Esophagus muscularis mucosa (tissue), 4 donors: ENCODE measurements at places on chromosomes 16 and 17. TPM values are rescaled to one million over a fixed set of nuclear protein-coding genes. Genes with fewer than 3 reads are reported as not detected.

Gene KLHL10
- 2.7 TPM for total RNA-seq

Gene IGFBP4
- 444 TPM for total RNA-seq

Gene KRTAP4-6
- total RNA-seq, result not detected

Gene FTSJ3
- total RNA-seq, result 72.4 TPM

Gene PARN
- total RNA-seq, result 34.5 TPM

Gene FBXL16
- 1.2 TPM for total RNA-seq

Gene SLC26A11
- 13.8 TPM for total RNA-seq

Gene TELO2
- 22.4 TPM for total RNA-seq

Gene SALL1
- not detected for total RNA-seq

Gene SHISA9
- 3.6 TPM for total RNA-seq

Gene UQCRC2
- total RNA-seq, result 175 TPM

Gene CNTROB
- total RNA-seq, result 18.5 TPM

Gene SCN4A
- total RNA-seq, result 0.71 TPM

GRCh38 chr17:75228847-75229246, 23.4 kb downstream of the NUP85 start:
- no peak for DNase-seq

DNA sequence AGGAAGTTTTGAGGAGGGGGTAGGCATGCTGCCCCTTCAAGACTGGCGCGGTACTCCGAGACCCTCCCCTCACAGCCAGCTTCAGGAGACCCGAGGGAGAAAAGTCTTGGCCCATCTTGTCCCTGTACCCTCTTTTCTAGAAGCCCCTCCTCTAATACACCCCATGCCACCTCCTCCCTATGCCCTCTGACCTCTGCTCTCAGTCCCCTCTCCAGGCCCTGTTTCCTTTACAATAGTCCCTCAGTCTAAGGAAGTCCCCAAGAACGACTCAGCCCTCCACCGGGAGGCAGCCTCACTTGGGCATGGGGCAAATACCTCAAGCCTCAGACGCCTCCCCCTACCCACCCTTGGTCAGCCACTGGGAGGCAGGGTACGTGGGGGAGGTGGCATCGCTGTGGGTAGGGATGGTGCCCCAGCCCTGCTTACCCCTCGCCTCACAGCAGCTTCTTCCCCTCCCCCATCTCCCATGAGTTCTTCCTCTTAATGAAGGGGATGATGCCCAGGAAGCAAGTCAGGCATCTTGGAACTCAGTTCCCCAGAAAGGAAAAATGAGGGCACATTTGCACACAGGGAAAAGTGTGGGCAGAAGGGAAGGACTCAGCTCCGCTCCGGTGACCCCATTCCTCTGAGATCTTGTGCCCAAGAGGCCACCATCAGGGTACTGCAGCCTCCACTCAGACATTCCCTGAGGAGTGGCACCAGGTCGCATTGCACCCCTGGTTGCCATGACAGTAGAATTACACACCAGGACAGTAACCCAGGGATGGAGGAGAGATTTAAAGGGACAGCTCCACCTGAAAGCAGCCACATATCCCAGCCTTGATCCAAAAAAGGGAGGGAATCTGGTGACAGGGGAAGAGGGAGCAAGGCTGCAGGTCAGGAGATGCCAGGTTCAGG, 6.2 kb downstream of the MPP2 start:
- DNase-seq, result no peak

DNA sequence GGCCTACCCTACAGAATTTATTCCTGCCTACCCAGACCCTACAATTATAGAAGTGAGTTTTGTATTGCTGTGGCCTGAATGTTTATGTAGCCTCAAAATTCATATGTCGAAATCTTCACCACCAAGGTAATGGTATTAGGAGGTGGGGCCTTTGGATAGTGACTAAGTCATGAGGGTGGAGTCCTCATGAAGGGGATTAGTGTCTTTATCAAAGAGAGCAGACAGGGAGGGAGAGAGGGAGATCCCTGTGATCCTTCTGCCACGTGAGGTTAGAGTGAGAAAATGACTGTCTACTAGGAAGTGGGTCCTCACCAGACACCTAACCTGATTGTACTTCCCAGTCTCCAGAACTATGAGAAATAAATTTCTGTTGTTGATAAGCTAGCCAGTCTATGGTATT, 981 bp upstream of the DUXB start:
- DNase-seq, result no peak

GRCh38 chr17:59874376-59874775, 18.4 kb downstream of the TUBD1 start:
- DNase-seq, result no peak

GRCh38 chr17:72175787-72176515, 55.1 kb downstream of the SOX9 start:
- DNase-seq, result no peak

- no peak for DNase-seq
These were observed 47.9 kb downstream of the IQCK start for GRCh38 chr16:19765860-19766553.

DNA sequence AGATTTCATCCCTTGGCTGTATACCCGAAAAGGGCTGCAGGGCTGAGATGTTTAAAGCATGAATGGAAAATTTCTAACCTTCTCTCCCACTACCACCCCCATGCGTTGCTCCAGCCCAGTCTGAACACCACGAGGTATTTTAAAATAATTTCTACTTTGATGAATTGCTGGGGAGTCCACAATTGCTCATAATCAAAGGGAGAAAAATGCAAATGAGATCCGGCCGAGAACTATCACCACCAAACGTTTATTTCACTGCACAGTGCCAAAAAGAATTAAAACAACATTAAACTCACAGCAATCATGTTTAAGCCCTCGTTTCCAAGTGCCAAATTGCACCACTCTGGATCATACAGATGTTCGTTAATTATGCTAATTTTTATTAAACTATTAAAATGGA, 36.7 kb downstream of the SNX11 start:
- no peak for DNase-seq

GRCh38 chr17:12313786-12314185, 293.1 kb downstream of the MAP2K4 start:
- no peak for DNase-seq

DNA sequence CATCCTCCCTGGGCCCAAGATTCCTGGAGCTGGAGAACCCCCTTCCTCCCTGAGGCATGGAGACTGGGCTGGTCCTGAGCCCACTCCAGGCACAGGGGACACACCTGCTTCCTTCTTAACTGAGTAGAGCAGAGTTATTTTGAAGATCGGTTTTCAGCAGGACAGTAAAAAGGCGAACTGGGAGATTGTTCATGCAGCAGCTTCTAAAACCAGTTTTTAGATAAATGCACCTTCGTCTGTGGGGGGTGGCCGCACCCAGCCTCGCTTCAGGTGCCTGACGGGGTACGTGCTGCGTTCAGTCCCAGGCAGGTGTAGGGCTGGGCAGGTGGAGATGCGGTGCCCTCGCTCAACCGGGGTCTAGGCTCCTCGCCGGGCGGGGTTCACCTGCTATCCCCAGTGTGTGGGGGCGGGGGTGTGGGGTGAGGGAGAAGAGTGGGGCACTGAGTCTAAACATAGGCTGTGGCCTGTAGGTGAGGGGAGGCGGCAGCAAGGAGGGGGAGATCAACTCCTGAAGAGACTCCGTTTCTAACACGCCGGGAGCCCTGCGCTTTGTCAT, 69.5 kb downstream of the JPH3 start:
- DNase-seq, result no peak

GRCh38 chr16:88983771-88984687, 7.0 kb upstream of the CBFA2T3 start:
- DNase-seq, result no peak

DNA sequence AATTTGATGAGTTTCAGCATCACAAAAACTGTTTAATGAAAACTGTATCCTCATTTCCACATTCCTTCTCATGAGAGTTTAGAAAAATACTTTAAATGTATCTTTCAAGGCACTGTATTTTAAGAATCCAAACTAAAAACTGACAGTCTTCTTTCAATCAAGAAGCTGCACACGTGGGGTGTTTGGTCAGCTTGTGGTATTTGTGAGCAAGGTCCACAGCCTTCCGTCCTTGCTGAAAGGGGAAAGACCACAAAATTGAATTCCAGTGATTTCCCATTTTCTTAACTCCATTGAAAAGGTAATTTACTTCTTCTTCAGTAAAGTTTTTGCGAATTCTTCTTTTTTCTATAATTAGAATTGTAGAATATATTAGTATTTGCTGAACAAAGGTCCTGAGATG, 3.4 kb upstream of the DYNC1LI2 start:
- no peak for DNase-seq

DNA sequence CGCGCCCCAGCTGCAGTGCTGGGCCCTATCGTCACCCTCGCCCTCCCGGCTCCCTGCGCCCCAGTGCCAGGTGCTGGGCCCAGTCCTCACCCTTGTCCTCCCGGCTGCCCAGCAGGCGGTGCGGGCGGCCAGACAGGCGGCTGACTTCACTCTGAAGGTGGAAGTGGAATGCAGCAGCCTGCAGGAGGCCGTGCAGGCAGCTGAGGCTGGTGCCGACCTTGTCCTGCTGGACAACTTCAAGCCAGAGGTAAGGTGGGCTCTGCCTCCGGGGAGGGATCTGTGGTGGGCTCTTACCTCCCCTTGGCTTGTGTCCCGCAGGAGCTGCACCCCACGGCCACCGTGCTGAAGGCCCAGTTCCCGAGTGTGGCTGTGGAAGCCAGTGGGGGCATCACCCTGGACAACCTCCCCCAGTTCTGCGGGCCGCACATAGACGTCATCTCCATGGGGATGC, 17.9 kb downstream of the QPRT start:
- no peak for DNase-seq

DNA sequence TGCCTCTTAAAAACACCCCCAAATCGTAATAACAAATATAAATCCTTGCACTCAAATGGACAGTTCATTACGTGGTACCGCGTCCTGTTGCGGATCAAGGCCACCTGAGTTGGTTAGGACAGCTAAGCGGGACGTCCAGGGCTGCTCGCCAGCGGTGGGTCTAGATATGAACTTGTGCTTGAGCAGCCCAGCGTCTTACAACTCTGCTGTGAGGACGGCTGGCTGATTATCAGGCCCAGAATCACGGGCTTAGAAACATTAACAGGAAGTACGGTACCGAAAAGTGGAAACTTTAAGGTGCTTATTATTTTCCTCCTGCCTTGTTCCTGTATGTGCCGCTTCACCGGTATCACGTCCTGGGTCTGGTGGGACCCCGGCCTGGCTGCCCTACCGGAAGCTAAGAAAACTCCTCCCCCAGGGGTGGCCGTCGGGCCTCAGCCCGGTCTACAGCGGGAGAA, 832 bp upstream of the SRRM2 start:
- no peak for DNase-seq

- DNase-seq, result no peak
These were observed 71.3 kb upstream of the BCAR1 start for GRCh38 chr16:75322740-75323139.

DNA sequence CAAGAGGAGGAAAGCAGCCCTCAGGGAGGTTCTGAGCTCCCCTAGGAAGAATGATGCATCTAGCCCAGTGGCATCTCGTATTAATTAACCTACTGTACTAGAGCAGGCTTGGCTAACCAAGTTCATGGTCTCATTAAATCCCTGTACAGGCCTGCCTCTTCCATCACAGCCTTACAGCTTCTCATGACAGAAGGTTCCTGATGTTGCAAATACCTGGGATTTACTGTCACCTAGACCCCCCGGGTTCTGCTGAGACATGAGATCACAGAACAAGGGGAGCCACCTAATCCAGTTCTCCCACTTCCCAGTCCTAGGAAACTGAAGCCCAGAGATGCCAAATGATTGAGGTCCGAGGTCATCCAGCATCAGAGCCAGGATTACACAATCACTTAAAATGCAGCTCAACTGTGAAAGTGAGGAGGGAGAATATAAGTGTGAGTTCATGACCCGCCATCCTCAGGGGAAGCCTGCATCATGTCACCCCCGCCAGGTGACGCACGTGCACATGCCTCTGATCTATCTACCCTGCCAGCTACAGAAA, 23.9 kb downstream of the ACLY start:
- DNase-seq, result no peak
